Fibroblast of mammary gland (primary cell): ENCODE measurements at places on chromosomes 12 and 14.
A peak's percentile ranks its signal among the peaks of the same experiment; 100 is the strongest.

DNA sequence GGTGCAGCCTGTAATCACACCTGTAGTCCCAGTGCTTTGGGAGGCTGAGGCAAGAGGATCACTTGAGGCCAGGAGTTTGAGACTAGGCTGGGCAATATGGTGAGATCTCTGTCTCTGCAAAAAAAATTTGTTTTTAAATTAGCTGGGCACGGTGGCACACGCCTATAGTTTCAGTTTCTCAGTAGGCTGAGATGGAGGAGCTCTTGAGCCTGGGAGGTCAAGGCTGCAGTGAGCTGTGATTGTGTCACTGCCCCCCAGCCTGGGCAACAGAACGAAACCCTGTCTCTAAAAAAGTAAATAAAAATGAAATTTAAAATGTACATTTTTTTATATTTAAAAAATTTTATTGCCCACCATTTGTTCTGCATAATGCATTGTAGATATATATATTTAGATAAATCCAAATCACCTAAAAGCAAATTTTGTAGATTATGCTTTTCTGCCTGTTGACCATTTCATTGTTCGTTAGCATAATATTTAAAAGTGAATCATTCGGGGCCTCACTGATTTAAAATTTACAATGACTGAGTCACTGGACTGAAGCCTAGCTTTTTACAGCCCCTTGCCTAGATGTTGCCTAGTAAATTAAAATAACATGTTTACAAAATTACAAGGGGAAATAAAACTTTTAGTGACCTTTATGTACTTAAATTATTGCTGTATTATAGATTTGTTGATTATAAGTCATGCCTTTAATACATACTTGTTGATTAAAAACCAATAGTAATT lies 87.9 kb downstream of the USP15 start:
- DNase-seq, result peak; percentile 49

GRCh38 chr12:130825771-130826150 lies 13.3 kb downstream of the STX2 start:
- no peak for DNase-seq

GRCh38 chr12:106303202-106303820 lies 778 bp downstream of the TCP11L2 start:
- DNase-seq, result peak; percentile 58

GRCh38 chr12:59861635-59862034 lies 265.8 kb downstream of the SLC16A7 start:
- DNase-seq, result no peak
